Effector memory CD4-positive, alpha-beta T cell (primary cell): ENCODE measurements at places on chromosomes 7 and 10.
A peak's percentile ranks its signal among the peaks of the same experiment; 100 is the strongest.

- peak overlapping the region; percentile 38 for H3K27ac ChIP-seq
- H3K4me1 ChIP-seq, result peaks cover 84% of the 10 kb centered on the region
- no peak for DNase-seq
- no peak overlapping the region for H3K4me3 ChIP-seq
Measured at GRCh38 chr10:124671486-124672075, 72.6 kb downstream of the FAM53B start.

GRCh38 chr10:95976362-95977229 is 66.8 kb upstream of the CCNJ start:
- H3K27me3 ChIP-seq, result no peaks in the 10 kb centered on the region
- no peaks in the 10 kb centered on the region for H3K36me3 ChIP-seq
- no peaks in the 10 kb centered on the region for H3K4me1 ChIP-seq

DNA sequence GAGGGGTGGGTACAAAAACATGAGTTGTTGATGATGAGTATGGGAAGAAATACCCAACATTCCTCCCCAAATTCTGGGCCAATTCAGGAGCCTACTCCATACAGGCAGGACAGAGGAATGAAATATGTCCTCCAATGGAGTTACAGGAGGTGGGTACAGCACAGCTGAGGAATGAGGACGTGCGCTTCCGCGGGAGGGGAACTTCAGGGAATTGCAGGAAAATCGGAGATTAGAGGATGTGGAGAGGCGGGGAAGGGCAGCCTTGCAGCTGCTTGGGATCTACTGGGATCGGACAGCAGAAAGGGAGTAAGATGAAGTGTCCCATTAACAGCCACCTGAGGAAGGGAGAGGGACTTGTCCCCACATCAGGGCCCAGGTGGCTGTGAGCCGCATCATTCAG is 50.2 kb downstream of the PDIA4 start:
- H3K27ac ChIP-seq, result no peak overlapping the region
- DNase-seq, result no peak
- no peaks in the 10 kb centered on the region for H3K4me1 ChIP-seq
- H3K36me3 ChIP-seq, result no peaks in the 10 kb centered on the region
- H3K4me3 ChIP-seq, result no peak overlapping the region

GRCh38 chr10:116590590-116591444 is at the start of gene PNLIPRP1:
TSS of gene PNLIPRP1 (plus strand) at chr10:116590959. CDS start at chr10:116591130, 171 bp downstream.
- no peak for DNase-seq
- no peak within 1 kb of the TSS for H3K4me3 ChIP-seq
- H3K27ac ChIP-seq, result no peak within 1 kb of the TSS
- no peaks in the 10 kb centered on the region for H3K27me3 ChIP-seq
- no peaks in the 10 kb centered on the region for H3K36me3 ChIP-seq
